ENCODE measurements at places on chromosomes 4 and X. TPM values are rescaled to one million over a fixed set of nuclear protein-coding genes. Genes with fewer than 3 reads are reported as not detected.

CPLX1 gene
- total RNA-seq, result 0.41 TPM

DNA sequence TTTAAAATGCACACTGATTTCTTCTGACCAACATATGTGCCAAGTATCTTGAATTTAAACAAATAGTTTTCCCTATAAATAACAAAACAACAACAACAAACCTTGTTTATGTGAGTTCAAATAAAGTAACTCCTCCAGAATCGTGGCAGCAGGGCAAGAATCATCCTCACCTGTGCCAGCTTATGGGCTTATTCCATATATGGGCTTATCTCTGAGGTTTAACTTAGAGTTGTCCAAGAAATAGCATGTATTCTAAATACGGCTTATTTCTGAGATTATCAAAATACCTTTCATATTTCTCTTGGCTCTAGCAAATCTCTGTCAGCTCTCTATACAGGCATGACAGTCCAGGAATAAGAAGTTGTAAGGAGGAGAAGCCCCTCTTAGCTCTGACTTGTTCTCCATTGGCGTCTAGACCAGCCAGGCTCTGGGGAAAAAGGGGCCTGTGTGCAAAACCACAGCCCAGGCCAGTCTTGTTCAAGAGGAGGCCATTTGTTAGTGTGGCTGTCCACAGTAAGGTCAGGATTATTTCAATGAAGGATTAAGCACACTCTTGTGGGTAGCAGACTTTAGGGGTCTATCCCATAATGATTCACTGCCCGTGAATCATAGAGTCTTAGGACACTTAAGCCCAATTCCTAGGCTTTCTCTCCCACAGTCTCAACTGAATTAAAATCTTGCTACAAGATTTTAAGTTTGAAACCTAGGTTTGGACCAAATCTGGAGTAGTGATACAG lies 63.2 kb downstream of the FRAS1 start:
- DNase-seq, result no peak

GRCh38 chr4:6925357-6925836 lies 15.8 kb downstream of the TBC1D14 start:
- peak; percentile 80 for DNase-seq

SOD3 gene
- total RNA-seq, result 164 TPM

- no peak for DNase-seq
Measured at GRCh38 chrX:104310090-104310489, 55.4 kb upstream of the ESX1 start.

SPOCK3 gene
- total RNA-seq, result 1.4 TPM

- no peak for DNase-seq
Measured at GRCh38 chrX:13691841-13692371, 3.0 kb downstream of the RAB9A start.

DNA sequence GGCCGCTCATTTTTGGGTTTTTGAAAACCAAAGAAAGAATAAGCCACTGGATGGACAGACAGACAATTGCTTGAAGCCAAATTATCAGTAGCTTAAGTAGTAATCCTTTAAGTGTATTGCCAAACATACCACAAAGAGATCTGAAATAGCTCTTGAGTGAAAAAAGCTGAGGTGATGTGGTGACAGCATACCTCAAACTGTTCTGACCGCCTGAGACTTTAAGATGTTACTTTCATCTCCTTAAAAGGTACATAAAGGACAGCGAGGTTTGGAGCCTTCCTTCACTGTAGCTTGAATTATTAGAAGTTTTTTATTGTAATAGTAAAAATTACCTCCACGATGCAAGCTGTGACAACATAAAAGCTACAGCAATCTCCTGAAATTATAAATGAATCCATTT lies 271.5 kb upstream of the FAM241A start:
- DNase-seq, result no peak

USP17L15 gene
- total RNA-seq, result not detected

DNA sequence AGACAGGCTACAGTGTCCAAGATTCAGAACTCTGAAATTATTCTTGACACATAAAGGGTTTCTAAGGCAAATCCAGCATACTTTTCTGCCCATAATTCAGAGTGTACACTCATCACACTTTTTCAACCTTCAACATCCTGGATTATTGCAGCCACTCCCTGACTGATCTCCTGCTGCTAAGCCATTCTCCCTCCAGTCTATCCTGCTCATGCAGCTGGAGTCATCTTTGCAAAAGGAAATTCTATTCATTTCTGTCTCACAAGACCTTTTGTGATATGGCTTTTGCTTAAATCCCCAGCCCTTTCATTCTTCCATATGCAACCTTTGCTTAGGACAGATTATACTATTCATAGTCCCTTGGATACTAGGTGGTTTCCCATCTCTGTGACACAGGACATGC lies 236.1 kb upstream of the LDB2 start:
- DNase-seq, result no peak

- no peak for DNase-seq
Measured at GRCh38 chr4:56123051-56123450, 174.3 kb downstream of the CEP135 start.

Measured in sigmoid colon (tissue), 7 donors.